NCI-H446 (cell line): ENCODE measurements at places on chromosomes 11 and 22.

DNA sequence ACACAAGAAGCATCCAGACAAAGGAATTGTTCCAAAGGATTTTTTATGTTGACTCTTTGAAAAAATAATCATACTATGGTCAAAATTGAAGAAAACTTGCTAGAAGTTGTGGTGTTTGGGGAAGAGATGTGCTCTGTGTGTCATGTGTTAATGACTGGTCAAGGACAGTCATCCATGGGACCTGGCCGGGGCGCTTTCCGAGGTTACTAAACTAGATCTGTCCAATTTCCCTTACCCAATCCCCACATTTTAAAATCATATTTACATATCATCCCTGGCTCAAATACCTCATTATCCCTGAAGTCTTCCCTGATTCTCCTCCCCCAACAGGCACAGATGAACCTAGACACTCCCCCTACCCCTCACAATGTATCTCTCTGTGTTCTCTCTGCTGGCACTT is 289.4 kb downstream of the TENM4 start:
- no peak for DNase-seq

- DNase-seq: no peak
Observed at GRCh38 chr11:47383071-47383470, 4.7 kb upstream of the SPI1 start.

GRCh38 chr11:62850911-62851806 is 11.8 kb upstream of the WDR74 start:
- no peak for DNase-seq

GRCh38 chr11:73040046-73040445 is 102.1 kb downstream of the FCHSD2 start:
- no peak for DNase-seq

DNA sequence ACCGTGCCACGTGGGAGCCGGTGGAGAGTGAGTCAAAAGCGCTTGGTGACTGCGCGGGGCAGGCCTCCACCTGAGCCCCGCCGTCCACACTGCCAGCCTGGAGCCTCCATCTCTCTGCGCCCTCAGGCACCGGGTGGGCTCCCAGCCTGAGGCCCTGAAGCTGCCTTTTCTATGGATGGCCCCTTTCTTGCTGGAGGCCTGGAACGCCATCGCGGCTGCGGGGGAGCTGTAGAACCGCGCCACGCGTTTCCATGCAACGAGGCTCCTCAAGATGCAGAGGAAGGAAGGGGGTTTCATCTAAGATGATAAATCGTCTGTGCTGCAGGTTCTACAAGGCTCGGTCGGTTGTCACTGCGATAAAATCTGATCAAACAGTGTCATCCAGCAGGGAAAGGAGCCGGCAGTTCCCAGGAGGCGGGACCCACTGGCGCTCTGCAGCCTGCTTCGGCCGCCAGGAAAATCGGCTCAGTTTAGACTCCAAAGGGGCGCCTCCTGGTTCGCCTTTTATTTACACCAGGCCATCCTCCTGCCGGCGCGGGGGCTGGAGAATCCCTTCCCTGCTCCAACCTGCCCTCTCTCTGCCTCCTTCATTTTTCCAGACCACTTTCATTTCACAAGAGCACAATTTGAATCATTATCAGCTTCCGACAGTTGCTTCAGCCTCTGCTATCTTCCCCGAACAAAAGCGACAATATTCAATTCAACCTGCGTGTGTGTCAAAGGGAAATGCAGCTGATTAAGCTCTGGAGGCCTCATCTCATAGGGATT is 624.4 kb downstream of the BRD1 start:
- no peak for DNase-seq

DNA sequence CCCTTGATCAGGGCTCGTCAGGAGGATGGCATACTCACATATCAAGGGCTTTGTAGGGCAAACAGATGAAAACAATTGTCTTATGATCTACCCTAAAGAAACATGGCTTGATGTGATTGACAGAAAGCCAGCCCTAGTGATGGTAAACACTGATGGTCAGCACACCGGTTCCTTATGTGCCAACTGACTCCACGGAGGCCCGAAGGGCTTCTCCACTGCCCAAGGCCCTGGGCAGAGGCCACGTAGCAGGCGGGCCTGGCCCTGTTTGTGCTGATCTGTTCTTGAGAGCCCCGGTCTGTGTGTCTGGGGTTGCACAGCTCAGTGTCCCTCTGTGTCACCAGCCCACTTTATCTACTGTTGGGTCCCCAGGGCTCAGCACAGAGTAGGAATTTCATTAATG is 115.2 kb downstream of the GRIK4 start:
- DNase-seq: no peak

GRCh38 chr22:37493979-37494378 is 7.8 kb upstream of the MFNG start:
- DNase-seq: no peak

DNA sequence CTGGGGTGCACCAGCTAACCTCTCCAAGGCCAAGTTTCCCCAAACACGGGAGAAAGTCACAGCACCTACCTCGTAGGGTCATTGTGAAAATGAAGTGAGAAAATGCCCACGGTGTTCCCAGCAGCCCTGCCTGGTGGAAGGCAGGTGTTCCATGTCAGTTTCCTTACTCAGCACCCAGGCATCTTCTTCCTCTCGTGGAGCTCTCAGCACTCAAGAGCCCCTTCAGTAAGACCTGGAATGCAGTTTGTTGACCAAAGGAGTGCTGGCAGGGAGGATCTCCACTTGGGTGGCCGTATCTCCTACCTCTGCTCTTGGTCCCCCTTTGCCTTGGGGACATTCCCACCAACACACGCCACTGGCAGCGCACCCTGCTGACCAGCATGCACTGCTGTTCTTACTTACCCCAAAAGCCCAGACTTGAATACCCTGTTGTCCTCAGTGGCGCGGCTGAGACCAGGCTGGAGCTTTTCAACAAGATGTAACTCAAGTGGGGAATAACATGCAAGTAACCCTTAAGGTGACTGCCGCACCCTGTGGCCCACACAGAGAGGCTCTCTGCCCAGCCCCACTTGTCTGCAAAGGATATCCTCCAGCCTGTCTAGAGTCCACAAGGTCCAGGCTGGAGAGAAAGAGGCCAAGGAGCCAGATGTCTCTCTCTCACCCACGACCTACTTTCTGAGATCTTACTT is 201.2 kb upstream of the TMEM45B start:
- DNase-seq: no peak
